ENCODE measurements at places on chromosomes 7 and 10. TPM values are rescaled to one million over a fixed set of nuclear protein-coding genes. Genes with fewer than 3 reads are reported as not detected.
A peak's percentile ranks its signal among the peaks of the same experiment; 100 is the strongest.

DNA sequence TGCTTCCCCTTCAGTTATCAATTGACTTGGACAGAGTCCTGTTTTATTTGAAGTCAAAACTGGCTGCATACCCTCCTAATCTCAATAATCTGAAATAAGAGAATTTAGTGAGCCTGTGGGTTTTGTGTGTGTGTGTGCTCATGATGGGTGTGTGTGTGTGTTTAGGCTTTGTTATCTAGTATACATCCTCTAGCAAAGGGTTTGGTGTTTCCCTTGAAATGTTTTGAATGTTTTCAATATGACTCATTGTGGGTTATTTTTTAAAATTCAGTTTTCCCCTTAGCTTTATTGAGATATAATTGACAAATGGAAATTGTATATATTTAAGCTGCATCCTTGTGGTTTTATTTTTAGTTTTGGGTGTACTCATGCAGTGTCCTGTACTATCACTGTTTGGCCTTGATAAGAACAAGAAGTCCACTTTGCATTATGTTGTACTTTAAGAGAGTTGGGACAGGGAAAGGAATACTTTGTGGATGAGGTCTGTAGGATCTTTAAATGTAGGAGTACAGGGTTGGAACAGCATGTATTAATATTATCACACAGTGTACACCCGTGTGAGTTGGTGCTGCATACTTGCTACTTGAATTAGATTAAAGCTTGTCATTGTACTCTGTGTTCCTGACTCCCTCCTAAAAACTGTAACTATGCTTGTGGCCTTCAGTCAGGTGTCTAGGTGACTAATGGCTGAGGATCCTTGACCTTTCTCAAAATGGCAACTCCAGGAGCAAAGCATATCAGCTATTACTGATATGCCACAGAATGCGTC, 58.3 kb downstream of the VCL start:
- no peak for DNase-seq

Gene ACTR3C
- 0.32 TPM for total RNA-seq

Gene SPDYE16
- total RNA-seq: 1.8 TPM

GRCh38 chr10:131195558-131196159, 115.9 kb downstream of the TCERG1L start:
- no peak for DNase-seq

Gene KAZALD1
- total RNA-seq: 37.5 TPM

Gene CALHM1
- 0.31 TPM for total RNA-seq

Gene FKBP6
- total RNA-seq: 0.11 TPM

DNA sequence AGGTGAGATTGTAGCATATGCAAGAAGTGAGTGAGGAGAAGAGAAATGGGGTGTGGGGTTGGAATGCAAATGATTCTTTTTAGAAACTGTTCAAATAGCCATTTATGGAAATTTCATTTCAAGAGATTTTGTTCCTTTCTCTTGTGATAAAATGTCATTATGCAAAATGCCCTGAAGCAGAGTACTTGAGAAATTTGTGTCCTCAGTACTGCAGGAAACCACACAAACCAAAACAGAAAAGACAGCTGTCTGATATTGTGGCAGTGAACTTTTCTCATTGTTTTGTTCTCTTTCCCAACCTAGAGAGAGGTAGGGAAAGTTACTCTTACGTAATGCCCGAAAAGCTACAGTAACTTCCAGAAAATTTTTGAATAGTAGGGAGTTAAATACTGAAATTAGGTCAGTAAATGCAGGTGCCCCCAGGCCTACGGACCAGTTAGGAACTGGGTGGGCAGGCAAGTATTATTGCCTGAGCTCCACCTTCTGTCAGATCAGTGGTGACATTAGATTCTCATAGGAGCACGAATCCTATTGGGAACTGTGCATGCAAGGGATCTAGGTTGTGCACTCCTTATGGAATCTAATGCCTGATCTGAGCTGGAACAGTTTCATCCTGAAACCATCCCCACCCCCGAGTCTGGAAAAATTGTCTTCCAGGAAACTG, 34.0 kb downstream of the DLD start:
- DNase-seq: peak; percentile 73

DNA sequence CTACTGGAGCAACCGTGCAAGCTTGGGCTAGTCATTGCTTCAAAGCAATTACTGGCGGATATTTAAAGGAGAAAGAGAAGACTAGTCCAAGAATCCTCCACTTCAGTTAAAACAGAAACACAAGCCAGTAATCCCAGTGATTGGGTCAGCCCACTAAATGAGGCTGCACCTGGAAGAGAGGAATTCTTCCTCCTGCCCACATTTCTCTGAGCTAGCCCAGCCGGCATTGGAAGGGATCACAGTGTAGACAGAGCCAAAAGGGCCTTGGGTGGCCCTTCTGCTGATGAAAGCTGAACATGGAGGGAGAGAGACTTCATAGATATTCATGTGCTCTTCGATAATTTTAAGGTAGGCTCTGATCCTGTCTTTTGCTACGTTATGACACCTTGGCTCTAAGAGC, 228.4 kb downstream of the KIAA1217 start:
- no peak for DNase-seq

DNA sequence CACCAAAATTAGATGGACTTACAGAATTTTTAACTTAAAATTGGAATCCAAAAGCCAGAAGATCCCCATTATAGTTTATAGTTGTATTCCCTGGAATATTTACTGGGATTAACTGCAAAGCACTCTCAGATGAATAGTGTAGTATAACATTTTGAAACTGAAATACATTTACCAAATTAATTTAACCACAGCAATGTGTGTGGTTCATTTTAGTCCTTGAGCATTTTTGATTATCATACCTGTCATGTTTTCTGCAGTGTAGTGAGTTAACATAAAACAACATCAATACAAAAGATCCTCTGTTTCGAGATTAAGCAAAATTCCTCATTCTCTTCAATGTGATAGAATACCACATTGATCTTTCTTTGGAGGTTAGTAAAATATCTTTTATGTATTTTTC, 3.7 kb downstream of the VIM start:
- DNase-seq: no peak

Gene FAM131B
- total RNA-seq: 1.5 TPM

GRCh38 chr10:125102246-125102645, 58.1 kb downstream of the CTBP2 start:
- DNase-seq: no peak

GRCh38 chr7:146772601-146773000, 656.0 kb downstream of the CNTNAP2 start:
- no peak for DNase-seq
